ENCODE measurements at places on chromosomes 4 and X. TPM values are rescaled to one million over a fixed set of nuclear protein-coding genes. Genes with fewer than 3 reads are reported as not detected.

The XPNPEP2 gene
- total RNA-seq, result not detected

DNA sequence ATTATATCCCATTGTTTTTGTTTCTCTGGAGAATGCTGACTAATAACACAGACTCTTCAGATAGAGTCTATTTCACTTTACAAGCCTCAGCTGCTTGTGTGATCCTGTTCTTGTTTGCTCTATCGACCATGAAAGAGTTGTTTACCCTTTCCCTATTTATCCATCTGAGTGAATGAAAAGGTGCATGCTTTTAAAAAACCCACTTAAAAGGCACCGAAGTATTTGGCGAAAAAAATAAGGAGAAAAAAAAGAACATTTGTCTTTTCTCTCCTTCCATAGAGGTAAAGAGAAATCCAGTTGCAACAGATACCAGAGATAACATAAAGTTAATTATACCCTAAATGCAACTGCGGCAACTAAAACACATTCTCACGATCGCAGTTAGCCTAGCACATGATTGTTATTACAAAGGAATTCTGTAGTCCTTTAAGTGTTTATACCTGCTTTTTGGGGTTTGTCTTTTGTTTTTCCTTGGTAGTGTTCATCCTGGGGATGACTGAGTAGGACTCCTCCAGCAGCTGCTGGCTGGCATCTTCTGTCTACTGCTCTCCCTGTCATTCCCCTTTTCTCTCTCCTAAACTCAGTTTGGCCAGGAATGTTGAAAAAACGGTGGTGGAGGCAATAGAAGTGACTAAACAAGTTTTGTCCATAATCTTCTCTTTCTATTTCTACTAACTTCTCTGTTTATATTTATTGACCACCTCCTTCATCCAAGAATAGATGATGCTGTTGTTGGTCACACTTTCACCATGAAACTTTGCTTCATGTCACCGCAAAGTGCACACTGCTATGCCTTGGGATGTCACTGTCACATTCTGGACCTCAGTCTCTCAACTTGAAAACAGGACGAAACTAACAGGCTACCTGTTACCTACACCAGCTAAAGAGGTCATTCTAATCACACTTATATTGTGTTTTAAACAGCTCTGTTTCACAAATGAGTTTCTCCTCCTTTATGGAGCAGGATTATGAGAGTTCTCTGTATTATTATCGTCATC is 41.9 kb upstream of the FRAS1 start:
- DNase-seq, result peak; percentile 49

- no peak for DNase-seq
These were observed 45.6 kb downstream of the SPATA4 start for GRCh38 chr4:176149680-176150355.

The YY2 gene
- 1.8 TPM for total RNA-seq

DNA sequence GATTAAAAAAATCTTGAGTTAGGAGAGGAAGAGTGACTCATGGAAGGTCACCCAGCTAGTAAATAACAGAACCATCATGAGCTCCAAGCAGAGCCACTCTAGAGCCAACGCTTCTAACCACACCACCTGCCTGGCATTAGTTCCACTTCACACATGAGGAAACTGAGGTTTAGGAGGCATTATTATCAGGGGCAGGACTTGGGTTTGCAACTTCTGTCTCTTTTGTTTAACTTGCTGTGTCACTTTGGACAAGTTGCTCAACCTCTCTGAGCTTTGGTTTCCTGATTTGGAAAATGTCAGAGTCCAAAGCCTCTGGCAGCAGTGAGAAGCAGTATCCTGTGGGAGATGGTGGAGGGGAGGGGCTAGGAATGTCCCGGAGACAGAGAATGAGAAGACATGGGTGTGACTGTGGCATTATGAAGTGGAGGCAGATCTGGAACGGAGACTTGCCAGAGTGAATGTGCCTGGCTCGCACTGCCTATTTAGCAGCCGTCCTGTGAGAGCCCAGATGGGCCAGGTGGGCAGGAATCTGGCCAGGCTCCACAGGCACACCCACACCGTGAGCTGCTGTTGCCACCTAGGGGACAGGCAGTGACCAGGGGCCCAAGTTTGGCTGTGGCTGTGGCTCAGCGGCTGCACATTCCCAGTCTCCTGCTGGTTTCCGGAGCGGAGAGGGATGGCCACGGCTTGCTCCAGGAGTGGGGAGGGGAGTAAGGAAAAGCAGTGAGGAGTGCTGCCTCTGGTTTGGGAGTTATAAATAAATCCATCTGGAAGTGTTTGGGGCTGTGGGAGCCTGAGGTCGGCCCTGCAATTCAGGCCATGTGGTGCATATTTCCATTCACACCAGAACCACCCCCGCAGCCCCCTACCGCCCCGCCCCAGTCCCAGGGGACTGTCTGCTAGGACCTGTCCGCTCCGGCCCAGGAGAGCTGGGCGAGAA is 93.4 kb downstream of the NHSL2 start:
- peak; percentile 15 for DNase-seq

The FREM3 gene
- not detected for total RNA-seq

DNA sequence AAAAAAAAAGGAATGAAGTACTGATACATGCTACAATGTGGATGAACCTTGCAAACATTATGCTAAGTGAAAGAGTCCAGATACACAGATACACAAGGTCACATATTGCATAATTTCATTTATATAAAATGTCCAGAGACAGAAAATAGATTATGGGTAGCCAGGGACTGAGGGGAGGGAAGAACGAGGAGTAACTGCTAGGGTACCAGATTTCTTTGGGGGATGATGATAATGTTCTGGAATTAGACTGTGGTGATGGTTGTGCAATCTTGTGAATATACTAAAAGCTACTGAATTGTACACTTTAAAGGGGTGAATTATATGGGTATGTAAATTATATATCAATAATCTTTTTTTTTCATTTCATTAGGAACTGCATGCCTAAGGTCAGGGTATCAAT is 20.8 kb upstream of the AP1AR start:
- peak; percentile 25 for DNase-seq

GRCh38 chr4:38387819-38388218 is 276.2 kb upstream of the KLF3 start:
- DNase-seq, result no peak

DNA sequence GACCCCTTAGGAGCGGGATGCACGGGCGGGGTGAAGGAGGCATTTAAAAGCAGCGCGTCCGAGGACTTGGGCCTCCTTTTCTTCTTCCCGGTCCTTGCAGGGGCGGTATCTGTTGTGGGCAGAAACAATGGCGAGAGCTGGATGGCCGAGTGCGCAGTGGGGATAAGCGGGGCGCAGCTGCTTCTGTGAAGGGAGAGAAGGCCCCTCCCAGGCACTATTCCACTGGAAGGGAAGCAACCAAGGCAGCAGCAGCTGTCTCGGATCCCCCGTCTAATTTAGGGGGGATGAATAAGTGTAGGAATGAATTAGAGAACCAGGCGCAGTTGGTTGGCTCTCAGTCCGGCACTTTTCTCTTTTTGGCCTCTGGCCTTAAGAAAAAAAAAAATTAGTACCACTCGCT is 995 bp downstream of the SMARCA5 start:
- DNase-seq, result peak; percentile 83

DNA sequence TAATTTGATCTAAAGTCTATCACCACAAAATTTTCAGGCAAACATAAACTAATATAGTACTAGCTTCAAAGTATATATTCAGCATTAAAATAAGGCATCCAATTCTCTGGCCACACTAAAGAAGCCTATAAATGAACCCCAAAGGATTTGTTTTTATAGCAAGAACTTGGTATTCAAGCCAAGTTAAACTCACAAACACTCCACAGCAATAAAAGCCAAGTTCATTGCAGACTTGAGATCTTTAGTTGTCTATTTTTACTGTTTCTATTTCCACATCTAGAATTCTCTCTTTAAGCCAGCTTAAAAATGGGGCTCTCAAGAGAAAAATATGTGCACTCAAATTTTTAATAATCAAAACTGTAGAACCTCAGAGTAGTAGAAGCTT is 51.1 kb downstream of the WDFY3 start:
- DNase-seq, result no peak

DNA sequence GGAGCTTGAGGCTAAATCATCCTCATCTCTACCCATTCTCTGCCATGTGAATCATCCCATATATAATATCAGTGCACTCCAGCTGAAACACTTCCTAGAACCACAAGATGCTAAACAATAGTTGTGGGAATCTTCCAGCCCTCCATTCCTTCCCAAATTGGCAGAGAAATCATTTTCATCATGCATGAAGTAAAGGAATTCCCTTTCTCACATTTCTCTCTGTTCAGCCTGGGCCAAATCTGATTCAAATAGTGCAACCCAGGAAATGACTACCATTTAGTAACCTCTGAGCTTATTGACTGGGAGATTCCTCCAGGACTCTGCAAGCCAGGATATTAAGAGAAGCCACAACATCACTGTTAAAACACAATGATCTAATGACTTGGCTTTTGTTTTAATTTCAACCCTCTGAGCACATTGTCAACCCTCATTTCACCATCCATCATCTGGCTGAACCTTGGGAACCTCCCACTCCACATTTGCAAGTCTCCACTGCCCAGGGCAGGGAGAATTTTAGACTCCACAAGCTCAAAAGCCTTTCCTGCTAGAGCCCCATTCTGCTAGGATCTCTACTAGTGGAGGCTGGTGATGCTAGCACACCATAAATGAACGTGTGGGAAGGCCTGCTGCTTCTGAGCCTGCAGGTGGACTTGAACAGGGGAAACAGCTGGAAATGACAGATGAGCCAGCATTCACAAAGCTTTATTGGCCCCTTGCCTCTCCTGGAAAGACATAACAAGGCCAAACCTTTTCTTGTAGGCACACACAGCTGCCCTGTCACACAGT is 133.9 kb downstream of the TET2 start:
- DNase-seq, result peak; percentile 78

The TMPRSS11B gene
- not detected for total RNA-seq

The MAGEA2 gene
- total RNA-seq, result not detected

DNA sequence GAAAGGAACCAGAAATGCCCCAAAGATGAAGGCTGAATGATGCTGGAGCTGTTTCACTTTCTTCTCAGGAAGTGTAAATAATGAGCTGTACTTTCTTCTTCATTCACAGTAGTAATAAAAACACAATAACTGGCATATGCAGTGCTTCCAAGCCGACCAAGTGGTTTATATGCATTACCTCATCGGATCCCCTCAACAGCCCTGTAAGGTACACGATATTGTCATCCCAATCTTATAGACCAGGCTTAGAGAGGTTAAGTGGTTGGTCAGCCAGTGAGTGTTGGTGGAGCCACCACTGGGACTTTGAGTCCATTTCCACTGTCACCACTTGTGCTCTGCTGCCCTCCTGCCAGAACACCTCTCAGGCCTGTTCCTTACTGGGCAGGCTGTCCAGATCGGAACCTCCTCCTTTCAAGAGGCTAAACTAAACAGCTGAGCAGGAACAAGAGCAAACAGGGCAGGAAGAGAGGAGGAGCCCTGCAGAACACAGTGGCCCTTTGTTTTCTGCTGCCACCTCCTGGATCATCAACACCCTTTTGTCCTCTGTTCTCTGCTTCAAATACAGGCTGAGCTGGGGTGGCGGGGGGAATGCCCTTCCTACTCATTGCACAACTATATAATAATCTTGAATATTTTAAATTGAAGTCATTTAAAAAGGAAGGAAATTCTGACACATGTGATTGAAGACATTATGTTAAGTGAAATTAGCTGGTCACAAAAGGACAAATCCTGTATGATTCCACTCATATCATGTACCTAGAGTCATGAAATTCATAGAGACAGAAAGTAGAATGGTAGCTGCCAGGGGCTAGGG is 112.5 kb upstream of the ATP6AP2 start:
- peak; percentile 57 for DNase-seq

- peak; percentile 35 for DNase-seq
These were observed 6.9 kb downstream of the FABP2 start for GRCh38 chr4:119315036-119315435.

The CT45A5 gene
- not detected for total RNA-seq

- DNase-seq, result no peak
These were observed 8.5 kb upstream of the CCSER1 start for GRCh38 chr4:90118527-90119195.

DNA sequence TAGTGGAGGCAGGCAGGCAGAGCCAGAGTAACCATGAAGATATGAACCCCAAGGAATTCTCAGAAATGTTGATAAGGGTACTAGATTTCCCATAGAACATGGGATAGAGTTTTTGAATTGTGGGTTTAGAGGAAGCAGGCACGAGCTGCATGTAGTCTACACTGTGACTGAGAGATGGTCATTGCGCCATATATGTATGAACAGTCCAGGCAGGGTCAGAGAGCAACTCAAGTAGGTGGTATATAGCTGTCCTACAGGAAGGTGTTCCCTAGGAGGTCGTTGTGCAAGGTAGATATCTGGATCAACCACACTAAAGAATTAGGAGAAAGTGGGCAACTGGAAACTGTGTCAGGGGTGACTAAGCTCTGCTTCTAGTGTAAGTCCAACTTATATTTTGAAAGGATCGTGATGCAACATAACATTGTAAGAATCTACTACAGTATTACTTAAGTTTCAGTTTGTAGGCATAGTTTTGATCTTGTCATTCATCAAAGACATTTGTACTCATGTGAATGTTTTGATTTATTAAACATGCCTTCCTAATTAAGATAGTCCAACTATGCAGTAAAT is 94.6 kb downstream of the HPGD start:
- peak; percentile 13 for DNase-seq

- peak; percentile 66 for DNase-seq
These were observed 154.5 kb downstream of the GASK1B start for GRCh38 chr4:158018221-158018830.

DNA sequence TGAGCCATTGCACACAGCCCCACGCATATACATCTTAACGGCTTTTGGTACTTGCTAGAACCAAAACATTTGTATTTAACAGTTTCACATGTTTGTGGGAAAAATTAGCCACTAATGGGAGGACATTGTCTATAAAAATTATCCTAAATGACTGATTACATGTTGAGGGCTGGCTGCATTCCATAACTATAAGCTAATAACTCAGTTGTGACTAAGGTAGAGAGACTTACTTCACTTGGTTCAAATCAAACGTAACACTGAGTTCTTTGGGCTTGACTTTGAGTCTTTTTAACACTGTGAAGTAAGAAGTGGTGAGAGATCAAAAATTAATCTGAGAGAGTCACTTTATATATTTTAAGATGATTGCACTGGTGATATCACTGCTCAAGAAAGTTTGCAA is 47.9 kb upstream of the PGRMC2 start:
- DNase-seq, result no peak

GRCh38 chr4:173307778-173308177 is 26.4 kb downstream of the HMGB2 start:
- DNase-seq, result no peak

GRCh38 chr4:76802236-76803021 is 95.5 kb downstream of the SOWAHB start:
- DNase-seq, result no peak

The SPANXB1 gene
- total RNA-seq, result not detected

DNA sequence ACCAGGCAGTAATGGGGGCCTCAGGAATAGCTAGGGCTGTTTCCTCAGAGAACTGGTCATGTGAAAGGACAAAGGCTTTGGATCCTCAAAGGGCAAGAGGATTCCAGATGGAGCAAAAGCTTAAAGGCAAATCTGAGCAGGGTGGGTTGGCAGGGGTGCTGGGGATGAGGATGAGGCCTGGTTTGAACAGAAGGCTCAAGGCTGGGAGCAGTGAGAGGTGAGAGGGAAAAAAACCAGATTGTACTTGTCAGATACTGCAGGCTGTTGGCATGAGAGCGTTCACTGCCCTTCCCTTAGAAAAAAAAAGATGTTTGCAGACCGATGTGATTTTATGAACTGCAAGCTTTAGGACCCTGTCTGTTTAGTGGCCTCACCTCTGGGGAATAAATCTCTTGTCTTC is 75.3 kb upstream of the PLAC1 start:
- DNase-seq, result no peak
